ENCODE measurements at places on chromosomes 5 and 9. TPM values are rescaled to one million over a fixed set of nuclear protein-coding genes. Genes with fewer than 3 reads are reported as not detected.

Gene CD74
- not detected for total RNA-seq

Gene ETF1
- total RNA-seq: 307 TPM

Gene SPATA31D4
- total RNA-seq: not detected

Gene DAB2IP
- 17.0 TPM for total RNA-seq

Gene TMOD1
- 0.26 TPM for total RNA-seq

GRCh38 chr9:137812356-137813023 is 65.1 kb upstream of the CACNA1B start:
- H3K27me3 ChIP-seq: no peaks in the 10 kb centered on the region
- no peak for DNase-seq
- no peak overlapping the region for H3K27ac ChIP-seq
- H3K4me1 ChIP-seq: no peaks in the 10 kb centered on the region
- no peak overlapping the region for H3K4me3 ChIP-seq

- no peak overlapping the region for H3K4me3 ChIP-seq
- H3K4me1 ChIP-seq: peaks cover 28% of the 10 kb centered on the region
- H3K27me3 ChIP-seq: no peaks in the 10 kb centered on the region
- no peaks in the 10 kb centered on the region for H3K36me3 ChIP-seq
- H3K27ac ChIP-seq: no peak overlapping the region
These were observed 279.3 kb upstream of the ANKRD55 start for GRCh38 chr5:56512313-56512996.

- no peaks in the 10 kb centered on the region for H3K27me3 ChIP-seq
- H3K36me3 ChIP-seq: peaks cover 6% of the 10 kb centered on the region
- H3K4me1 ChIP-seq: peaks cover 23% of the 10 kb centered on the region
- H3K27ac ChIP-seq: no peak overlapping the region
- no peak overlapping the region for H3K4me3 ChIP-seq
These were observed 119.9 kb downstream of the KDM4C start for GRCh38 chr9:6877671-6878161.

DNA sequence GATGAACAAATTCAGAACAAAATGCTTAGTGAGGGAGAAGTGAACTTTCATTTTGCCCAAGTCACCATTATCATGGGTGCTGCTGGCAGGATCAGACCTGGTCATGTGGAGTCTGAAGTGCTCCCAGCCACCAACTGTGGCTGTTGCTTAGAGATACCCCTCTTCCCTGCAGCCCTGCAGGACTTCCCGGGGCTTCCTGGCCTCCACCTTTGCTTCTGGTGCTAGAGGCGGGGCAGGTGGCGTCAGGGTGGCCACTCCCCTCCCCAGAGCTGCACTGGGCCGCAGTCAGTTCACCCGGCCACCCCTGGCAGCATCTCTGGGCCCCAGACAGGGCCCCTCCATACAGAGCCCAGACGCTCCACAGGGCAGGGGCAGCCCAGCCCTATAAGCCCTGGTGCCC is 30.0 kb upstream of the SLC12A7 start:
- no peaks in the 10 kb centered on the region for H3K4me1 ChIP-seq
- H3K27me3 ChIP-seq: peaks cover 19% of the 10 kb centered on the region
- no peak overlapping the region for H3K27ac ChIP-seq
- no peaks in the 10 kb centered on the region for H3K36me3 ChIP-seq

DNA sequence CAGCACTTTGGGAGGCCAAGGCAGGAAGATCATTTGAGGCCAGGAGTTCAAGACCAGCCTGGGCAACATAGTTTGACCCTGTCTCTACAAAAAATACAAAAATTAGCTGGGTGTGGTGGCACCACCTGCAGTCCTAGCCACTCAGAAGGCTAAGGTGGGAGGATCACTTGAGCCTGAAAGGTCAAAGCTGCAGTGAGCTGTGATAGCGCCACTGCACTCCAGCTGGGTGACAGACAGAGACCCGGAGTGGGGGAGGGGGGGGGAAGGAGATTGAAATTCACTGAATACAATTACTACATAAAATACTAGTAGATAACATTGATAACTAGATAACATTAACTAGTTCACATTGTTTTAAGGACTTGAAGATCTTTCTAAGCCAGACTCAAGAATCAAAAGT is 345.6 kb downstream of the BNC2 start:
- peaks cover 26% of the 10 kb centered on the region for H3K4me1 ChIP-seq
- no peaks in the 10 kb centered on the region for H3K27me3 ChIP-seq
- DNase-seq: no peak

DNA sequence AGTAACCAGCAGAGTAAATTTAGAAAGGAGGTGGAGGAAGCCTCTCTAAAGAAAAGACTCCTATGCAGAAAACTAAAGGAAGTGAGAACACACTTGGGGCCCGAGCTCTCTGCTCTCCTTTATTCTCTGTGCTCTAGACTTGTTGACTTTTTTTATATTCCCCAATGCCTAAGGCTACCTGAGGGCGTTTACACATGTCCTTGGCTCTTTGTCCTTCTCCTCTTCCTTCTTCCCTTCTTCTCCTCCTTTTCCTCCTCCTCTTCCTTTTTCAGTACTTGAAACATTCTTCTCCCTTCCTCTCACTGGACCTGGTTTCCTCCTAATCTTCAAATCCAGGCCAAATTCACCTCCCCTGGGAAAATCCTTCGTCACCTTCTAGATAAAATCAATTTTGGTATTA is 256.4 kb upstream of the TRPC7 start:
- no peaks in the 10 kb centered on the region for H3K36me3 ChIP-seq
- H3K4me3 ChIP-seq: no peak overlapping the region
- H3K4me1 ChIP-seq: no peaks in the 10 kb centered on the region
- H3K27ac ChIP-seq: no peak overlapping the region

DNA sequence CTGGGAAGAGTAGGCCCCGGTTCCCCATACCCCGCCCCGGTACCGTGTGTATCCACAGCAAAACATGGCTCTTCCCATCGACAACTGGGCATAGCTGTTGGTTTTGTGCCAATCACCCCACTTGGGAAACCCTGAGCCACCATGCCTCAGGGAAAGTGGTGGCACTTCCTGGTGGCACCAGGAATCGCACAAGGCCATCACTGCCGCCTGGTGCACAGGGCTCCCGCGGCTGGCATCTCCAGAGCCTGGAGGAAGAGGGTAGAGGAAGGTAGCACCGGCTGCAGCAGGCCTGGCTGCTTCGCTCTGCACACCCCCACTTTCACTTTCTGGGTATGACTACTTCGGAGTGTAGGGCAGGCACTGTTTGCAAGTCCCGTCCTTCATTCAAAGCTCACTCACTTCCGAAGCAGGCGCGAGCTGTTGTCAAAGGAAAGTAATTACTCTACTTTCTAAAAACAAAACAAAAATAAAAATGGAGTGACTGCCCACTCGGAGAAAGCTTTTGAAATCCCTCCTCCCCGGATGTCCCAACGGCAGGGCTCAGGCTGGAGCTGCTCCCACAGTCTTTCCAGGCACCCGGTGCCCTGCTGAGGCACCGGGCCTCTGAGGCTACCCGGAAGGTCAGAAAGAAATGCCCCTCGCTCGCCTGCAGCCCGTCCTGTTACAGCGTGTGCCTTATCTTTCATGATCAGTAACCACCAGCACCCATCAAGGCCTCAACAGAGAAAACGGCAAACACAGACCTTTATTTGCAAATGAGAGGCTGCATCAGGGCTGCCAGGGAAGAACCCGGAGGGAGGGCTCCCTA is 2.0 kb downstream of the BRD3 start:
- H3K27ac ChIP-seq: peak overlapping the region; percentile 74
- peaks cover 15% of the 10 kb centered on the region for H3K27me3 ChIP-seq
- H3K36me3 ChIP-seq: peaks cover 11% of the 10 kb centered on the region
- peak; percentile 33 for DNase-seq
- H3K4me1 ChIP-seq: no peaks in the 10 kb centered on the region

GRCh38 chr5:116225281-116225922 is 140.6 kb downstream of the COMMD10 start:
- H3K27ac ChIP-seq: no peak overlapping the region
- H3K4me3 ChIP-seq: no peak overlapping the region
- no peaks in the 10 kb centered on the region for H3K27me3 ChIP-seq

DNA sequence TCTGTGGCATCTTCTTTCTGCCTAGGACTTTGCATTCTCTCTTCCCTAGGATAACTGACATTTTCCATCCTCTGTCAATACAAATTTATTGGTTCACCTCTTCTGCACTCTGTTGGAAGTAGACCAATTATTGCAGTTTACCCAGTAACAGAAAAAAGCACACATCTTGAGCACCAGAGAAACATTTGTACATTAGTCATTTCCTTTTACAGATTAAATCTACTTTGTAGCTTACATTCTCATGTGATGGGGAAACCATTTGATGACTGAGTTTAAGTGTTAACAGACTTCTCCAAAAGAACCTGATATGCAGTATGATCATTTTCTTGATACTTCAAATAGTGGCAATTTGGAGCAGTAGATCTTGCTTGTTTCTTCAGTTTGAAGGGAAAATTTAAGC is 1098.8 kb downstream of the DTWD2 start:
- H3K36me3 ChIP-seq: no peaks in the 10 kb centered on the region
- no peak overlapping the region for H3K4me3 ChIP-seq
- H3K27ac ChIP-seq: no peak overlapping the region
- peaks cover 10% of the 10 kb centered on the region for H3K4me1 ChIP-seq

- no peak overlapping the region for H3K4me3 ChIP-seq
- no peak overlapping the region for H3K27ac ChIP-seq
- H3K4me1 ChIP-seq: peaks cover 23% of the 10 kb centered on the region
- H3K27me3 ChIP-seq: no peaks in the 10 kb centered on the region
- H3K36me3 ChIP-seq: no peaks in the 10 kb centered on the region
- no peak for DNase-seq
These were observed 57.8 kb upstream of the CCDC112 start for GRCh38 chr5:115354246-115354645.

GRCh38 chr5:126587551-126588390 is 7.2 kb downstream of the ALDH7A1 start:
- H3K4me3 ChIP-seq: no peak overlapping the region
- peak overlapping the region; percentile 39 for H3K27ac ChIP-seq
- H3K27me3 ChIP-seq: no peaks in the 10 kb centered on the region
- peaks cover 80% of the 10 kb centered on the region for H3K36me3 ChIP-seq
- DNase-seq: no peak

GRCh38 chr5:104909803-104910202 is 1347.2 kb upstream of the NUDT12 start:
- no peak overlapping the region for H3K4me3 ChIP-seq
- H3K27ac ChIP-seq: peak overlapping the region; percentile 71
- peaks cover 18% of the 10 kb centered on the region for H3K4me1 ChIP-seq
- H3K36me3 ChIP-seq: no peaks in the 10 kb centered on the region
- DNase-seq: no peak

GRCh38 chr5:173316339-173317020 is 11.7 kb downstream of the STC2 start:
- peak overlapping the region; percentile 7 for H3K27ac ChIP-seq
- H3K36me3 ChIP-seq: peaks cover 66% of the 10 kb centered on the region
- H3K4me3 ChIP-seq: no peak overlapping the region
- DNase-seq: no peak
- H3K4me1 ChIP-seq: peaks cover 16% of the 10 kb centered on the region

- H3K4me1 ChIP-seq: peaks cover 14% of the 10 kb centered on the region
- H3K36me3 ChIP-seq: no peaks in the 10 kb centered on the region
- no peak overlapping the region for H3K4me3 ChIP-seq
- DNase-seq: no peak
These were observed 89.7 kb downstream of the HRH2 start for GRCh38 chr5:175747539-175748060.

- DNase-seq: no peak
- H3K27me3 ChIP-seq: no peaks in the 10 kb centered on the region
- no peak overlapping the region for H3K4me3 ChIP-seq
- H3K4me1 ChIP-seq: no peaks in the 10 kb centered on the region
These were observed 27.3 kb downstream of the CENPP start for GRCh38 chr9:92353051-92353450.

DNA sequence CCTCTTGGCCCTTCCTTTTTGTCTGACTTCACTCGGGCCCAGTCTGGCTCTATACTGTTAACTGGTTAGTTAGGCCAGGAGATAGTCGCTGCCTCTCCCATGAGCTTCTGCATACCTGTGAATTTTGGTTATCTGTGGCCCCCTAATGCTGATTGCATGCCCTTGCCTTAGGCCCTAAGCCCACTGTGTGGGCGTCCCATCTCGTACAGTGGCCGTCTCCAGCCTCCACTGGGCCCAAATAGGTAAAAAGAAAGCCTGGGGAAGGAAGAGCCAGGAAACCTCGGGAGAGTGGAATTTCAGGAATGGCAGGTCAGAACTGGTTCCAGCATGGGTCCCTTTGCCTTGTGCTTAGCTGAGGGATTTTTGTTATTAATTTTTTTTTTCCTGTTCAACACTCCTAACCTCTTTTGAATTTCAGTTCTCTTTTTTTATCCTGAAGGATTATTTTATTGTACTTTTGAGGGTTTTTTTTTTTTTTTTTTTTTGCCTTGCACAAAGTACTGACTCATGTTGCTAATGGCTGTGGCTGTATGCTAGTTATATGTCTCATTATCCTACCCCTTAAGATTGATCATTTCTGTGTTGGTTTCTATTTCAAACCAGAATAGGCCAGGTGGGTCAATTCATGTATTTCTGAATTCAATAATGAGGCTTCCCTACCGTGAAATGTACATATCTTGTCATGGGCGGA is 3.4 kb downstream of the PRRC2B start:
- H3K4me1 ChIP-seq: peaks cover 48% of the 10 kb centered on the region
- no peaks in the 10 kb centered on the region for H3K27me3 ChIP-seq
- peaks cover 10% of the 10 kb centered on the region for H3K36me3 ChIP-seq
- peak overlapping the region; percentile 83 for H3K27ac ChIP-seq
- H3K4me3 ChIP-seq: peak overlapping the region; percentile 79
- no peak for DNase-seq

DNA sequence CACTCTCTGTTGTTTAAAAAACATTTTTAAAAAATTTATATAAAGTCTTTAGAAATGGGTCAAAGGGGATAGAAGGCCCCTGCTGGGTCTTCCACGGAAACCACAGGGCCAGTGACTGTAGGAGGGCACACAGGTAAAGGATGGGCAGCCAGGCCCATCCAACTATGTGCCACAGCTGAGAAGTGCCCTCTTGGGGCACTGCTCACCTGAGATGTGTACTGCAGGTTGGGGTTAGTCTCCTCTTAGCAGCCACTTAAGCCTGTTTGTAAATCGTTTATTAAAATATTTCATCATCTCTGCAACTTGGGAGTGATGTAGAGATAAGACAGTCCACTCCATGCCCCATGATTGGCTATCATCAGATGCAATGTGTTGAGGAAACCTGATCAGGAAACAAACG is 222.4 kb downstream of the DIRAS2 start:
- no peak for DNase-seq
- H3K36me3 ChIP-seq: no peaks in the 10 kb centered on the region
- no peak overlapping the region for H3K4me3 ChIP-seq
- H3K27ac ChIP-seq: no peak overlapping the region

GRCh38 chr5:151491062-151491461 is 43.7 kb downstream of the SLC36A1 start:
- H3K27ac ChIP-seq: no peak overlapping the region
- DNase-seq: no peak
- H3K27me3 ChIP-seq: no peaks in the 10 kb centered on the region
- H3K36me3 ChIP-seq: peaks cover 9% of the 10 kb centered on the region
- H3K4me3 ChIP-seq: no peak overlapping the region

DNA sequence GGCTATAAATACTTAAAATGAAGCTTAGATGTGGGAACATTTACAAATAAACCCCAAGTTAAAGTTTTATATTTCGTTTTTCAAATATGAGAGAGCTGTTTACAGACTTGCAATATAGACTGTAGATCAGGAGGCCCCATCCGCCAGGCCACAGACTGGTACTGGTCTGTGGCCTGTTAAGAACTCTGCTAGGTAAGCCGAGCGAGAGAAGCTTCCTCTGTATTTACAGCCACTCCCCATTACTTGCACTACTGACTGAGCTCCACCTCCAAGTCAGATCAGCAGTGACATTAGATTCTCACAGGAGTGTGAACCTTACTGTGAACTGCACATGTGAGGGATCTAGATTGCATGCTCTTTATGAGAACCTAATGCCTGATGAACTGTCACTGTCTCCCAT is 561.4 kb upstream of the FAM174A start:
- H3K4me1 ChIP-seq: no peaks in the 10 kb centered on the region
- H3K36me3 ChIP-seq: no peaks in the 10 kb centered on the region
- no peak overlapping the region for H3K4me3 ChIP-seq
- peaks cover 55% of the 10 kb centered on the region for H3K27me3 ChIP-seq

Data from MCF 10A (cell line).